Left ventricle myocardium inferior (tissue), 1 donor: ENCODE measurements at places on chromosomes 4 and X. TPM values are rescaled to one million over a fixed set of nuclear protein-coding genes. Genes with fewer than 3 reads are reported as not detected.

The SLC16A2 gene
- total RNA-seq = 6.1 TPM

The UGT2B7 gene
- total RNA-seq = not detected

The CTAG2 gene
- not detected for total RNA-seq

The CSAG1 gene
- not detected for total RNA-seq

The LNX1 gene
- total RNA-seq = 9.5 TPM

The AWAT2 gene
- not detected for total RNA-seq

The EGF gene
- 13.0 TPM for total RNA-seq

GRCh38 chr4:78591404-78591803 lies 39.8 kb downstream of the ANXA3 start:
- no peak for DNase-seq

DNA sequence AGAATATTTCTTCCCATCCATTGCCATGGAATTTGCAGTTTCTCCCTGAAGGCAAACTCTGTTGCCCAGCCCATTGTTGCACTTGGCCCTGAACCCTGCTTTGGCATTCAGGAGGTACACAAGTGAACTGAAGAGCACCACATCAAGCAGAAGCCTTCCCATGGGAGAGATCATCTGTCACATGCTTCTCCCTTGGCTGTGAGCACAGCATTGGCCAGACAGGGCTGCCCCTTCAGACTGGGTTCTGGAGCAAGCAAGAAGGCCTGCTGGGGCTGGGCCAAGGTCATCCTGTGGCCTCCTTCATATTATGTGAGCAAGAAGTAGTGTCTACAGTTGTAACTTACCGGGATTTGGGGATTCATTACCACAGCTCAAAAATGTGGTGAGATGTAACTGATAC lies 22.7 kb downstream of the SCML1 start:
- DNase-seq = no peak

DNA sequence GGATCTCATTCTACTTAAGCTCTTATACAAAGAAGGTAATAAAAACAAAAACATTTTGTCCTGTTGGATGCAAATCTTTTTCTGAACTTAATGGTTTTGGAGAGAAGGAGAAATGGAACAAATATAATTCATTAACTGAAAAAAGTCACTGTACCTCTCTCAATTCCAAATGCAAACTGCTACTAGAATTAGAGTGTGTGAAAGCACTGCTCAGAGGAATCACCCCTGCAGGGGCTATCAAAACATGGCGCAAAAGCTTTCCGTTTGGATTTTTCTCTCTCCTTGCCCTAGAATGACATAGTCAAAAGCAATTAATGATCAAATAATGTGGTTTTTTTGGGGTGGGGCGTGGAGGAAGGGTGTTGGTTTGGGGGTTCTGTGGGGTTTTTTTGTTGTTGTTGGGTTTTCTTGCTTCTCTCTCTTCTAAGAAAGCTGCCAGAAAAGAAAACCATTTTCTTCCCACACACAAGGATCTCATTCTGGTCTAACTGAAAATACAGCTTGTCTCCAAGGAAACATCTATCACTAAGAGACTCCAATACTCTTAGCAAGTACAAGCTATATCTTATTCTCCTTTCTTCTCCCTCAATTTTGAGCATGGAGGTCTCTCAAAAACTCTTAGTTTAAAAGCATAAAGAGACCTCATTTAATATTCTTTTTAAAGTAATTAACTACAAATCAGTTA lies 41.6 kb downstream of the USP46 start:
- DNase-seq = no peak

DNA sequence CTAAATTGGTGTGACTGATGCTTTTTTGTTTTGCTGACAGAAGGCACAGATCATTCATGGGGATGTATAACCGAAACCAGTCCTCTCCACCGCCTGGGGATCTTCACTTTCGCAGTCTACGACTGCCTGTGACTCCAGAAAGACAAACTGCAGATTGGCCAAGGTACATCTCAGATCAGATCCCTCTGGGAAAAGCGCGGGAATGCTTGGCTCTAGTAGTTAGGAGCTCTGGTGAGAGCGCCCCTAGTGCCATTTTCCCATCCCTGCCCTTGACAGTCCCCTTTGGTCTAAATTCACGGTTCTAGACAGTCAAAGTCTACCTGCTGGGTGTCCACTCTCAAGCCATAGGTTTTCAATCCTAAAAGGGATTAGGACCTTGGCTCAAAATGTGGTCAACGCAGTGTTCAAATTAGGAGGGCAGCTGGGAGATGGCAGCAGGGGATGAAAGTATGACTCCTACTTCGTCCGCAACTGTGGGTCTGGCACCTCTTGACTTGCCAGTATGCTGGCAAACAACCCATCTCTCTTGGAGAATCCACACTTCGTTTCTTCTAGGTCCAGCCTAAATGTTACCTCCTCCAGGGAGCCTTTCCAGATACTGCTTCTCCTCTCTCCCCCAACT lies 6.9 kb upstream of the HAND2 start:
- DNase-seq = no peak

DNA sequence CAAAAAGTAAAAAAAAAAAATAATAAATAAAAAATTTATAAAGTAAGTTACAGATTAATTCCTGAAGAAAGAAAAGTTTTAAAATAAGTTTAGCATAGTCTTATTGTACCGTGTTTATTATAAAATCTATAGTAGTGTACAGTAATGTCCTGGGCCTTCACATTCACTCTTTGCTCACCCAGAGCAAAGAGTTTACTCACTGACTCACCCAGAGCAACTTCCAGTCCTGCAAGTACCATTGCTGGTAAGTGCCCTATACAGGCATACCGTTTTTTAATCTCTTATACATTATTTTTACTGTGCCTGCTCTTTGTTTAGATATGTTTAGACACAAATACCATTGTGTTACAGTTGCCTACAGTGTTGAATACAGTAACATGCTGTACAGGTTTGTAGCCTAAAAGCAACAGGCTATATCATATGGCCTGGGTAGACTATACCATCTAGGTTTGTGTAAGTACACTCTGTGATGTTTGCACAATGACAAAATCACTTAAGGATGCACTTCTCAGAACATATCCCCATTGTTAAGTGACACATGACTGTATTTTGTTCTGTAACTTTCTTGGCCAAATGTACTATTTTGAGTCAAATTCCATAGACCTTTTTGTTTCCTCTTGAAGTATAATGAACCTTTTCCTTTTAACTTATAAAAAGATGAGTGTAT lies 199.0 kb upstream of the NUDT6 start:
- no peak for DNase-seq

DNA sequence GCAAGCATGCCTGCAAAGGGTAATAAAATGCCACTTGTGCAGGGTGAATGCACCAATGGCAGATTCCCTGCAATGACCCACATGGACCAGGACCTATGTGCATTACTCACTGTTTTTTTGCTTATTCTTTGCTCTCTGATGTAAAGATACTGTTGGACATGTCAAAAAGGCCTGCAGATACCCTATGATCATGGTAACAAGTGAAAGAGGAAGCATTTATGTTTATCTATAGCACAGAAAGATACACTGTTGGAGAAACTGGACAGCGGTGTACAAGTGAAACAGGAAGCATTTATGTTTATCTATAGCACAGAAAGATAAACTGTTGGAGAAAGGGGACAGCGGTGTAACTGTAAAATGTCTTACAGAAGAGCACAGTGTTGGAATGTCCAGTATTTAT lies 127.5 kb downstream of the PAPSS1 start:
- no peak for DNase-seq
